Activated gamma-delta T cell treated with Interleukin-2 at 50 U/mL for 16 hours (primary cell): ENCODE measurements at places on chromosomes 1 and 21.
A peak's percentile ranks its signal among the peaks of the same experiment; 100 is the strongest.

DNA sequence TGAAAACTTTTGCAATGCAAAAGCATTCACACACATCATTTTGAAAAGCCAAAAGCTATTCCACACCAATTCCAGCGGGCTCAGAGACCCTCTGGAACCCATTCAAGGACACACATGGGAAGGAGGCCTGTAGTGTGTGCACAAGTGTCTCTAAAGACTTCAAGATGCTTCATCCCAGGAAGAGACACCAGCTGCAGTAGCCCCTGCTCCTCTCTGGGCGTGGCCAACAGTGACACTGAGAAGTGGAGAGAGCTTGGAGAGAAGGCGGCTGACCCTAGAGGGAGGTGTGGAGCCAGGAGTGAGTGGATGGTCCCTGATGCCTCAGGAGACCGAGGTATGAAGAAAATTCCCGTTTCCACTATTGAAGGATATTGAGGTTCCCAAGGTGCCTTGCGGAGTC is 14.9 kb upstream of the TNNI1 start:
- DNase-seq: no peak

DNA sequence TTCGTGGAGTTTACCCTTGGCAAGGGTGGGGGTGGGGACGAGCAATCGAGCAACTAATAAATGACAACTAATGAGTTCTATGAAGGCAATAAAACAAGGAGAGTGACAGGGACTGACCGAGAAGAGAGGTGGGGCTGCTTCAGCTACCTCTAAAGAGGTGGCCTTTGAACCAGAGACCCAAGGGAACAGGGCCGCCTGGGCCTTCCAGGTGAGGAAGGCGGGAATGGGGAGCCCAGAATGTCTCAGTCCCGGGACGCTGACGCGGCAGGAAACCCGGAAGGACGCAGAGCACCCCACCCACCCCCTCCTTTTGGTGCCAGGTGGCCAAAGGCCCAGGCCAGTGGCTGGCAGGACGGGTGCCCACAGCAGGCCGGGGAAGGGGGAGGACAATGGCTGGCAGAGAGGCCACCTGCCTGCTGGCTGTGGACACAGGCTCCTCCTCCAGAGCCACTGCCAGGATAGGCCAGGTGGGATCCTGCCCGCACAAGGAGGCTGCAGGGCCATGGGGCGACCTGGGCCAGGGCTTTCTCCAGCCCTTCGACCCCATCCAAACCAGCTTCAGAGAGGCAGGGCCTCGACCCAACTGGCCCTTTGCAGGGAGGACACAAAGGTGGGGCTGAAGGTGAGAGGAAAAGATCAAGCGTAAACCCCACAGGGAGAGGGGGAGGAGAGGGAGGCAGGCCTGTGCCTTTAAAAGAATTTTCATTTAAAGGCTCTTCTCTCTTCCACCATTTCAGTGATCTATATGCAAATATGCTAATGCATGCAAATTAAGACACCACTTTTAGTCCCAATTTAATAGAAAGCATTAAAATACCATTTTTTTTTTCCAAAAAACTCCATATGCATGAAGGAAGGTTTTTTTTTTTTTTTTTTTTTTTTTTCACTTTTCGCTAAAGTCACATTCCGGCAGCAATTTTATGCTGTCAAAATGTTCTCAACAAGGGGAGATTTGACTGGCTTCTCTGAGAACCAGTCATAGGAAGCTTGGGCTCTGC is 58.1 kb downstream of the CASZ1 start:
- no peak for DNase-seq

DNA sequence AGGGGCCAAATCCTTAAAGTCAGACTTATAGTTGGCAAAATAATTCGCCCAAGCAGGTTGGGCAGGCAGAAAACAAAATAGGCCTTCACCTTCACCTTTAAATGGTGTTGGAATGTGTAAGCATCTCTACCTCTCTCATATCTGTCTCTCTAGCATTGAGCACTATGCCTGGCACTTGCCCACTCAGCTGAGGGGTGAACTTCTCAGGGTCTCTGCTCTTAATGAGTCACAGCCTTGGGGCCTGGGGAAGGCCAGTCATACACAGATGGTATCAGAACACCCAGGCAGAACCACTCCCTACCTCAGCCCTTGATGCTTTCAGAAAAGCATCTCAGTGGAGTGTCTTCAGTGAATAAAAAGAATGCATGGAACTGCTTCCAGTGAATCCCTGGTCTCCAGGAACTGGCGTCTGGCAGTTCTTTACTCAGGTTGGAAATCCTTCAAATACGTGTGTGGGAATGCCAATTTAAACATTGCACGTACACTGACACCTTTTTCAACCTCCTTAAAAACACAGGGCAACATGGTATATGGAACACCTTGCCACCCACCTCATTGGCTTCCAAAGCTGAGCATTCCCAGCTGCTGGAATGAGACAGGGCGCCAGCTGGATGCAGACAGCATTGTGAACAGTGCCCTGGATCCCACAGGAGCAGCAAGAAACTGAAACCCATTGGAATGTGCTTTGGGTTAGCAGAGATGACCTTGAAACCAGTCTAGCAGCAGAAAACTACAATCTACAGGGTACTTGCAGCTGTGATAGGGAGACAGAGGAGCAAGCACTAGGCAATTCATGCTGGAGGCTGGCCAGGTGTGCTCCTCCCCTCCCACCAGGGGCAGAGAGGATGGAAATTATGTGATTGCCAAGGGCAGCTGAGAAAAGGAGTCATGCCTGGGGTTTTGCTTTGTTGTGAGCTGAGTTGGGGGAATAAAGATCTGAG is 30.0 kb downstream of the ZNF697 start:
- DNase-seq: no peak

DNA sequence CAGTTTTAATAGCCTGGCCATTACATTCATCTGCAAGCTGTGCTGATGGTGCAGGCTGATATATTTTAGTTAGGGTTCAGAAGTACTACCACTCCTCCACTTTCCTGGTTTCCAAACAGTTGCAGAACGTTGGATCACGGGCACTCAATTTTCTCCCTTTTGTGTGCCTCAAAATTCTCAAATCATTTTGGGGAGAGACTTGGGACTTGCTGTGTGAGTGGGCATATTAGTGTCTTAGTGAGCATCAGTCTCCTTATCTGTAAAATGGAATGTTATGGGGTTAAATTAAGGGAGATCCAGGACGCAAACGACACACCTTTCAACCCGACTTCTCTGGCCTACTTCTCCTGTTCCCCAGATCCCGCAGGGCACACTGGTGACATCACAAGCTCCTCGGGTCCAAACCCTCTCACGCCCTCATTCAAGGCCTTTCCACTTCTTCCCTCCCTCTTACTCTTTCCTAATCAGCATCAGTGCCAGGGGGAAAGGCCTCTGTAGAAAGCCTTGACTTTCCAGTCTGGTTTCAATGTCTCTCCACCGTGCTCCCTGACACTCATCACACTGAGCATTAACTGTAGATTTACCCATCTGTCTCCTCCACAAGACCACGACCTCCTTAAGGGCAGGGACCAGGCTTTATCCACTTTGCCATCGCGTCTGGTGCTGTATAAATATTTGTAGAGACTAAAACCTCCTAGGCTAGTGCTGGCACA is 1.2 kb downstream of the PIGP start:
- DNase-seq: no peak

DNA sequence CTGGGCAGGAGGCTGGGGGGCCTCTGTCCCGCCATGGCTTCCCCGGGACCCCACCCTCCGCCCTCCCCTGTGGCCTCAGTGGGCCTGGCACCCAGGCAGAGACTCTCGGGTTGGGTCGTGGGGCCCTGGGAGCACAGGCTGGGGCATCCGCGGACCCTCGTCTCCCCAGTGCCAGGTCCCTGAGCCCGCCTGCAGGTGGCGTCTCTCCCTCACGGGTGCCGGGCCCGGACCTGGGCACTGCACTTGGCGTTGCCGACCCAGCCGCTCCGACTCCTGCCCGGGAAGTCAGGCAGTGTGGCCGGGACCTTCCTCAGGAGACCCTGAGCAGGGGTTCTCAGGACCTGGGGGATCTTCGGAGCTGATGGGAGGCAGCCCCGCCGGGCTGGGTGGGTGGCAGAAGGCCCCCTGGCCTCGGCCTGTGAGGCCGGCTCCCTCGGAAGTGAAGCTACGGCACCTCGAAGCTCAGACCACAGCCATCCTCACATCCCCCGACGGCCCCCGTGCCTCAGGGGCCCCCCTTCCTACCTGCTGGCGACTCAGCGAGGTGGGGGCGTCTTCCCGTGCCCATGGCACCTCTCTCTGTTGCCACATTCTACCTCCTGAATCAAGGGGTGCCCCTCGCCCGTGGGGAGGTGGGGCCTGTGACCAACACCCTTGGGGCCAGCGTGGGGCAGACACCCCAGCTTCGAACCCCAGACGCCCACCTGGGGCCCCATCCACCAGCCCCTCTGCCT is 6.4 kb upstream of the C1orf159 start:
- DNase-seq: peak; percentile 86
